ENCODE measurements at places on chromosomes 12 and 14.

DNA sequence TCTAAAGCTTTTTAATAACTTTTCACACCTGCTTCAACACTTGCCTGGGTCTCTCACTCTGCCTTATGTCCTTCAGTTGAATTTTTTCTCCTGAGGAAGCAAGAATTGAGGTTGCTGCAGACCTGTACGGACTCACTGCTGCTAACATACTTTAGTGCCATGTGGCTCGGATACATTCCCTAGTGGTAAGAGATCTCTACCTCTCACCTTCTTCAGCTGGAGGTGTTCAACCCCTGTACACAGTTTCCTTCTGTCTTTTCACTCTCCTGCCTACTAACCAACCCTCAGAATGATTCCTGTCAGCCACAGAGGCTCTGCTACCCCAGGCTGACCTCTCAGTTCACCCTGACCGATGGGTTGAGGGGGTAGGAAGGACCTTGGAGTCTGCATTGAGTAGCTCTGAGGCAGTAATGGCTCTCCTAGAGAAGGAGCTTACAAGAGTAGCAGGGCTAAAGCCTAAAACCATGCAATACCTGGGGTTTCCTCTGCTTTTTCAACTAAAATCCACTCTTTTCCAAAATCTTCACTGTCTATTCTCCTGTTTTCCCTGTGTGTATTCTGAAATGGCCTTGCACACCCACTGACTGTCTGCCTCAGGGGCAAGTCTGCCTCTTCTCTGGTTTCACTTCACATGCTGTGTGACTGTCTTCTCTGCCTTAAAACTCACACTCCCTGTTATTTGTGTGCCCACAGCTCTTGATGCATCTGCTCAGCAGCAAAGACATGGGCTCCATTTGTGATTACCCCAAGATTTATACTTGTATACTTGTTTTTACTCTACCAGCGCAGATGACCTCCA lies 14.0 kb upstream of the DHRS2 start:
- DNase-seq, result no peak

DNA sequence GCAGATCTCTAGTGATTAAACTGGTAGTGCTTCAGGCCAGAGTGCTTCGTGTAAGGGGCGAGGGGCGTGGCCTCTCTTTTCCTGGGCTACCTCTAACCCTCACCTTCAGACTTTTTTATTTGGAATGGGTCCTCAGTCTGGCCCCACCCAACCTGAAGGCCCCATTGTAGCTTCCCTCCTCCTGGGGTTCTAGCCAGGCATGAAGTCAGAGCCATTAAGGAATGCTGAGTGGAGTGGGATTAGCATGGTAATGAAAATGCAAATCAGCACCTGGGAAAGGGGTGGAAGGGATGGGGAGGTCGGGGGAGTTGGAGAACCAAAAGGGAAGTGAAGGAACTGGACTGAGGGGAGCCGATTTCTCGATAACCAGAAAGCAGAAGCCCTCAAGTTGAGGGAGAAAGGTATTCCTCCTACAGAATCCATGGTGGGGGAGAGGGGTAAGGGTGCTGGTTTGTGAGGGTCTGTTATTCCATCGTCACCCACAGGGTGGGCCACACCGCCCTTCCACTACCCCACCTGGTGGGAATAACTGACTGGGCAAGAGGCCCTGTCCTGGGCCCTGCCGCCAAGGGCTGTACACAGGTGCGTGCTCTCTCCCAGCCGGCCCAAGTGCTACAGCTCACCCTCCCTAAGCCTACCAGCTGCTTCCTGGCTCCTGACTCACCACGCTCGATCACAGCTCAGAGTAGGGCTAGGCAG lies 14.1 kb downstream of the ZFHX2 start:
- no peak for DNase-seq

GRCh38 chr12:130832561-130833209 lies 6.4 kb downstream of the STX2 start:
- no peak for DNase-seq

DNA sequence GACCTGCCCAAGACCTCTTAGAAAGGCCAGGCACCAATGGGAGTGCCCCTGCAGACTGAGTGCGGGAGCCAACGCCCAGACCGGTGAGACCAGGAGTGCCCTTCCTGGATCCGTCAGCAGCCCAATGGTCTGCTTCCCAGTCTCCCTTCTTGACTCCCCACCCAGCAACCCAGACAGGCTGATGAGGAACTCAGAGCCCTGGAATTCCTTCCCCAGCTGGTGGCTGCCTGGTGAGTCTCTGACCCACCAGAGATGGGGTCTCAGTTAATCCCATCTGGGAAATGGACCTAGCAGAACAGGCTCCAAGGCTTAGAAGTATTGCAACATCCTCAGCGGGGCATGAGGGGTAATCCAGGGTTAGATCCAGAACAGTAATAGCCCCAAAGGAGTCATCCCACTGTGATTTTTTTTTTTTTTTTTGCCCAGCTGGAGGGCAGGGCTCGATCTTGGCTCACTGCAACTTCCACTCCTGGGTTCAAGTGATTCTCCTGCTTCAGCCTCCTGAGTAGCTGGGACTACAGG lies 1.5 kb upstream of the RASAL1 start:
- DNase-seq, result no peak

GRCh38 chr12:16348435-16349130 lies 1.1 kb downstream of the MGST1 start:
- DNase-seq, result no peak

DNA sequence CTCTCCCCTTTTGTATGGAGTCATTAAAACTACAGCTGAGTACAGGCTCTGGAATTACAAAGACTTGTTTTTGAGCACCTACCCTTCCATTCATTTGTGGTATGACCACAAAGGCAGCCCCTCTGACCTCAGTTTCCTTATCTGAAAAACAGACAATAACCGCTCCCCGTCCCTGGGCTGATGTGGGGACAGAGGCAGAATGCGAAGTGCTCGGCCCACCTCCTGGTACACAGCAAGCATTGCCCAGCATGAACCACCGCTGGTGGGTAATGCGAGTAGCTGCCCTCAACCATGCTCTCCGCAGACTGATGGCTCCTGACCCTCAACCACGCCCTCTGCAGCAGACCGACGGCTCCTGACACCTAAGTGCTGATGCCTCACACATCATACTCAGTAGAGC lies 22.4 kb downstream of the P2RX2 start:
- peak; percentile 75 for DNase-seq

GRCh38 chr14:70018713-70019211 lies 139.5 kb downstream of the SMOC1 start:
- DNase-seq, result no peak

Measured in Jurkat, Clone E6-1 (cell line).